ENCODE measurements at places on chromosomes 1 and 21.

DNA sequence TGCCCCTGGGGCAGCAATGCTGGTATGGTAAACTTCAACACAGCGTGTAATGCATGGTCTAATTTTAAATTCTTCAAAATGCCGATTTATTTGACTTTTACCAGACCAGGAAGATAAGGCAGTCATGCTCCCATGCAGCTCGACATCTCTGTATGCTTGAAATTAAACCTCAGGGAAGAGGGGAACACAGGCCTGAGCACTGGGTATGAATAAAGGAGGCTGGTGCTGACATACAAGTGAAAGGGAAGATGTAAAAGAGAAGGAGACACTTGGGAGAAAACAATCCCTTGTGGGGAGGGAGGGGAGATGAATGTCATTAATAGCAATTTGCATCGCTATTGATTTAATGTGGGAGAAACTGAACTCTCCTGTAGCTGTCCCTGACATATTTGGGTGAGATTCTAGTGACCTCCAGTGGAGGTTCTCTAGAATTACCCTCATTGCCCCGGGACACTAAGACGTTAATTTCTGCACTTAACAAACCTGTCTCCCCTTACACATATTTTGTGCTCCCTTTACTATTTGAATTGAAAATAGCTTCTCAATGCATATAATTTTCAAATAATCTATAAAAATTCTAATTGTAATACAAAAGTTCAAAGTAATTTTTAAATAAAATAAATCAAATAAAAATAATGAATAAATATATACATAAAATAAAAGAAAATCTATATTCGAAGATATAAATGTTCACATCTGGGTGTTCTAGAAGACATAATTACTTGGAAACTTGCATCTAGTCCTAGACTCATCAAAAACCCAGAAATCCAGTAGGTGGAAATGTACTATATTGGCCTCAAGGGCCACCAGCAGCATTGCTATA is 283.1 kb downstream of the LMX1A start:
- no peak for DNase-seq

DNA sequence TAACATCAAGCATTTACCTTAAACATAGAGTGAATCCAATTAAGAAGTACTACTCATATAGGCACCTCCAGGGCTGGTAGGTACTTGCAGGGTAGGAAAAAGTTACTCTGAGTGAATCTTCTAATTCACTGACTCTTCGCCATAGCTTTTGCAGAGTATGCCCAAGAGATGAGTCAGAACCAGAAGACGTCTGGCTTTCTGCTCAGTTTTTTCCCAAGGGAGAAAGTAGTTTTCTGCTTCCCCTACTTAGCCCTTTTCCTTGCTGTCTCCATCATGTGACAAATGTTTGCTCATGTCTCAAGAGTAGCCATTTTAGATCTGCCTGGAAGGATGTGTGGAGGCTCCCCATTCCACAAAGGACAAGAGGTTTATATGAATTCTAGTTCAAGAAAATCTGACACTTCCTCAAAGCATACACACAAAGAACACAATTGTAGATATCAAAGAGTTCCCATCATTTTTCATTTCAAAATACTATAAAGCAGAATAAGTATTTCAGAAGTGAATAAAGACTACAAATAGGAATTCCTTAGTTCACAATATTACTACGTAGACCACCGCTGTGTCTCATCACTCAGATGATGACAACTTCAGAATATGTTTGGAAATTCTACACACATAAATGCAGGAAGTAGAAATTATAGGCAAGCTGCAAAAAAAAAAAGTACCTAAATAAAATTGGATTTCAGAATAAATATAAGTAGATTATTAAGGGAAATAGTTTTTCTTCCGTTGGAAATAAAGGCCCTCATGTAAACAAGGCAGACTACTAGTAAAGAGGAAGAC is 98.5 kb downstream of the ASH1L start:
- no peak for DNase-seq

- no peak for DNase-seq
These were observed 27.3 kb upstream of the WASF2 start for GRCh38 chr1:27517301-27517700.

- no peak for DNase-seq
These were observed 2.6 kb upstream of the ILDR2 start for GRCh38 chr1:166977951-166978350.

GRCh38 chr1:147273409-147274336 is 31.2 kb downstream of the CHD1L start:
- no peak for DNase-seq

DNA sequence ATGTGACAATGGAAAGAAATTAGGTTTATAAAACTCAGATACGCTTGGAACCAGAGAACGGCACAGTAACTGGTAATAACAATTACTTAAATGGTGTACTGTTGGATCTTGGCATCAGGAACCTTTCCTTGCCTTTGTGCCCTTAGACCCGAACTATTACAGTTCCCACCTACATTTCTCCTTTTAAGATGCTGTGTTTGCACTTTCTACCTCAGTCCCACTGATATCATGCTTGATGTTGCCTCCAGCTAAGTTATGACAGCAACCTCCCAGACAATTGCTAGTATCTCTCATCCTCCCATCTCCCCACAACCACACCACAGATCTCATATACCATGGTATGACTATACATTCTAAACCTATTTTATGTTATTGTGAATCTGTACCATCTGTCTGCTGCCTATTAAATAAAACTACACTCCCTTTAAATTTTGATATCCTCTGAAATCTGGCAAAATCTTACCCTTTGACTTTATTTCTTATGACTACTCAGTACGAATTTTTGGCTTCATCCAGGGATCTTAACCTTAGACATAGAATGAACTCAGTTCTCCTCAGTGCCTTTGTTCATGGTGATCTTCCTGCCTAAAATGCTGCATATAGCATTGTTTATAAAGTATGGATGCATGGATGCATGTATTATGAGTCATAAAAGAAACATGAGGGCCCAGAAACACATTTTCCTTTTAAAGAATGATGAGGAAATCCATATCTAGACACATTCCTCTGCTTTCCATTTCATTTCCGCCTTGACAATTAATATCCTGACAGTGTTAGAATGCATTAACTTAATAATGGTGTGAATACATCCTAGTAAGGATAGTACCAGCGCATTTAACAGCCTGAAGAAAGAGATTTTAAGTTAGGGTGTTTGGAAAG is 64.1 kb downstream of the LRRC8D start:
- DNase-seq = no peak

Data from GOT3 (cell line).